ENCODE measurements at places on chromosomes 12 and 14.

DNA sequence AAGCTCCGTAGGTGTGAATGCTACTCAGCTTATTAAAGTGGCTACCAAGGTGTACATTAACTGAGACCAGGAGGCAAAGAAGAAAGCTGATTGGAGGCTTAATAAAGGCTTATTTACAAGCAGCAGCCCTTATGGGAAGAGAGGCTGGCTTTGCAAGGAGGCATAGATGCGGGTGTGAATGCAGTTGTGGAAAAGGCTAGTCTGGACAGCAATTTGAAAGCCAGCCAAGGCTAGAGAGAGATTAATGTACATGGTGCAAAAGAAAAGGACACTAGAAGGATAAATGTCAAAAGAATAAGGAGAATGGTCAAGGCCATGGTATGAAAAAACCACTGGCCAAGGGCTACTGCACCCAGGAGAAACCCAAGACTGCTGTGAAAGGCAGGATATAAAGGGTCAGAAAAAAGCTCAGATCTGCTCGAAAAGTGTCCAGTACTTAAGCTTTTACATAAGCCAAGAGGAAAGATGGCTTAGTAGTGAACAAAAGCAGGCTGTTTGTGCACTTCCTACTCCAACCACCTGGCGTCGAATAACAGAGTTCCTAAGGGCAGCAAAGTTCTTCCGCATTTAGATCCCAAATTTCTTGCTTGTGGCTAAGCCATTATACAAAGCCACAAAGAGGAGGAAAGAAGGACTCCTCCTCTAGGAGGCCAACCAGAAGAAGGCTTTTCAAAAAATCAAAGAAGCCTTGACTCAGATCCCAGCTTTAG, 24.0 kb downstream of the KLRK1 start:
- DNase-seq: peak; percentile 25

- DNase-seq: no peak
These were observed 905 bp downstream of the CISTR start for GRCh38 chr12:53750812-53751335.

DNA sequence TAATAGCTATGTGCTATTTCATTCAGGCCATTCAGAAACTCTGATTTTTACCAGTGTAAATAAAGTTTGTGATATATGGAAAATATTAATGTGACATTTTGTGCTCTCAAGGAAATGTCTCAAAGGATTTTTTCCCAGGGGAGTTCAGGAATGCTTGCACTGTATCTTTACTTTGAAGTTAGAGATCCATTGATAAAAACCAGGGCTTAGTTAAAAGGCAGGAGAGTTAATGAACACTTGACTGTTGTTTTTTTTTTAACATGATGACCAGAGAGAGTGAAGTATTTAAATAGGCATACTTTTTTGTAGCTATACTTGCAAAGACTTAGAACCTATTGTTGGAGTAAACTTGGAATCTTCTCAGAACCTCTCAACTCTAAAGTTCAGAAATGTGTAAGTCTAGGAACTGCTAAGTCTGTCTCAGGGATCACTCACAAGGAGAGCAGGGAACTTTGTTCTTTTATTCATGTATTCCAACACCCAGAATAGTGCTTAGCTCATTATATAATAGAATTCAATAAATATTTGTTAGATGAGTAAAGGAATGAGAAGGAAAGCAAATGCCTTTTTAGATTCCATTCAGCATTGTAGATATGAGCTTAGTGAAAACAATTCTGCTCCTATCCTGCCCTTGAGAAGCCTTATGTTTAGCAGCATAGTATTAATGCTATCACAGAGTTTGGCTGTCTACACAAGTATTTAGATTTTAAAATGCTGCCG, 117.5 kb downstream of the DAAM1 start:
- DNase-seq: no peak

DNA sequence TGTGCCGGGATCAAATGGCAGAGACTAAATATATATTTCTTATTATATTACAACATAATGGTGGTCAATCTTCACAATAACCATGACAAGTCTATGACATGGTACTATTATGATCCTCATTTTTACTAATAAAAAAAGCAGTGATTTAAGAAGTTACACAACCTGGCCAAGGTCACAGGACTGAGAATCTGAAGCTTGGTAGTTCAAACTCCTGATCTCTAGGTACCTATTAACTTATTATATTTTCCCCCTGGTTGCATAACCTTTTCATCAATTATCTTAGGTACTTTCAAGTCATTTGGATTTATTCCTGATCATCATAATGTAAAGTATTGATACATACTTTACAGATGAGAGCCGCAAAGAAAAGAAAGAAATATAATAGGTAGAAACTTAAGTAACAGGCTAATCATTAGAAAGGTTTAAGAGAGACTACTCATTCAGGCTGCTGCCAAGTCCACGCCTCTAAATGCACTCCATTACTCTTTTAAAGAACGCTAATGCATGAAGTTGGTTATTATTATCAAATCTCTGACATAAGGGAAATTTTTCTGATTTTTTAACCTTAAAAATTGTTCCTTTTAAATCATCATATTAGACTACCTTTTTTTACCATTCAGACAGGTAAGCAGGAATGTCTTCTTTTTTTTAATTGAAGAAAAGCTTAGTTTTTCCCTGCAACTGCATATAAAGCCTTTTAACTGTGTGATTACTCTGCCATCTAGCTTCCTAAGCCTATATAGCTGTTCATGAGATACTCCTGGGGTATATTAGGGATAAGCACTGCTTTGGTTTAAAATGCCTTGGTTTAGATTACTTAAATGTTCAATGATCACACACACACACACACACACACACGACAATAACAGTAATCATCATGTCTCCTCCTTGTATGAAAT, 35.6 kb downstream of the RPS29 start:
- peak; percentile 21 for DNase-seq

DNA sequence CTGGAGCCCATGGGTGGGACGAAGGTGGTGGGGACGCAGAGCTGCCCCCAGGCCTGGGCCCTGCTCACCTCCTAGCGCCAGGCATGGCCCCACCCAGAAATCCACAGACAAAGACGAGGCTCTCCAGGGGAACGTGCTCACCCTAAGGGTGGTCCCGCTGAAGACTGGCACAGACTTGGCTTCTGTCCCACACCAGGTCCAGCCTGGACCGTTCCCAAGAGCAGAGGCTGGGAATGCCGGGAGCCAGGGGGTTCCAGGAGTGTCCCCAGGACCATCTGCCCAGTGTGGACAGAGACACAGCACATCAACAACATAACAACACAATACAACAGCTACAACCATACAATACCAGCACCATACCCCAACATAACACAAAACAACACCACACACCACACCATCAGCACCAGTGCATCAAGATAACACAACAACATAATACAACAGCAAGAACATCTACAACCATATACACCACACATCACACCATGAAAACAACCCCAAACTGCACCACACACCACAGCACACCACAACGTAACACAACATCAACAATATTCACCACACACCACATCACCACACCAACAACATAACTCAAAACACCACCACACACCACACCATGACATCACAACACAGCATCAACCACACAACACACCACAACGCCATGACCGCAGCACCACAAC, 329.6 kb downstream of the ADGRD1 start:
- DNase-seq: no peak

DNA sequence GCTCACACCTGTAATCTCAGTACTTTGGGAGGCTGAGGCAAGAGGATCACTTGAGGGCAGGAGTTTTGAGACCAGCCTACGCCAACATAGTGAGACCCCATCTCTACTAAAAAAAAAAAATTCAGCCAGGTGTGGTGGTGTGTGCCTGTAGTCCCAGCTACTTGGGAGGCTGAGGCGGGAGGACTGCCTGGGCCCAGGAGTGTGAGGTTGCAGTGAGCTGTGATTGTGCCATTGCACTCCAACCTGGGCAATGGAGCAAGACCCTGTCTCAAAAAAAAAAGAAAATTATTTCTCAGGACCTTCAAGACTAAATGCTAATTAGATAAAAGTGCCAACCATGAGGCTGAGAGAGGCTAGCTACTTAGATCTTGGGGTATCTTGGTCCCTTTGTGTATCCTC, 23.5 kb downstream of the OTUB2 start:
- DNase-seq: no peak

GRCh38 chr12:82955043-82955442, 268.3 kb downstream of the TMTC2 start:
- no peak for DNase-seq

DNA sequence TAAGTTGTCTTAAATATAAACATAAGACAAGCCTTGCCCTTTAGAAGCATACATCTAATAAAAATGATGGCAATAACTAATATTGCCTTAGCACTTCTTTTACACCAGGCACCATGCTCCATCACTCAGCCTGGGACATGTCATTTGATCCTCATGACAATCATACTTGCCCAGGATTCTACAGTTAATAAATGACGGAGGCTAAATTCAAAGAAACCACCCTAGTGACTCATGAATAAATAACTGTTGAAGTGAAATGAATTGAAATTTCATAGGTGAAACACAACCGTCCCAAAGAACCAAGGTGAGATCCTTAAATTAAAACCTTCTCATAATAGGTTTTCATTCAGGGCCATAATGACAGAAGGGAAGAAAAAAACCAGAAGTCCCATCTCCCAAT, 89.5 kb downstream of the GRIN2B start:
- no peak for DNase-seq

DNA sequence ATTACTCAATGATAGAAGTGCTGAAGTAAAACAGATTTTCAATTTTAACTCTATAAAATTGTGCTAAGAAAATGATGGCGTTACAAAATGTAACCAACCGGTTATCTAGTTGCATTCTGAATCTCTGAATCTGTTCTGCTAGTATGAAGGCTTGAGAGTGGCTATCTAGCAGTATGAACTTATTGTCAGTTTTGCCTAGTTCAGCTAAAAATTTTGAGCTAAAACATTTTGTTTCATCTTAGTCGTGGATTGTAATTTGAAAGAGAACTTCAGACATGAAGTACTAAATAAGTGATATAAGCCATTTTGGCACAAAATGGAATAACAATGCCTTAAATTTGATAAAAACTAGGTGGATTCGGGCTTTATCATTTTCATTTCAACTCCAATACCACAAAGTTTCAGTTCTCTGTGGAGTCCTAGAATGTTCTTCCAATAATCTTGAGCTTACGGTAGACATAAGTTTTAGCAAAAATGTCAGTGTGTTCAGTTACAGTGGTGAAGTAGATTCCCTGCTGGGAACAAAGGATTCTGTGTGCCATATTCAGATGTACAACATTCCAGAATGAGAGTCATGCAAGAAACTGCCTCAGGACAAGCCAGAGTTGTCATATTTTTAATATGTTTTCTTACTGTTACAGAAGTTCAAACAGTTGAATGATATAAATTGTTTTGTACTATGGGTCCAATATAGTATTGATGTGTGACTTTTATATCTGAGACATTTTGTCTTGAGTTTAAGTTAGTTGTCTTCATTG, 28.1 kb downstream of the ATP6V1D start:
- DNase-seq: peak; percentile 71

- no peak for DNase-seq
These were observed 249.0 kb downstream of the AACS start for GRCh38 chr12:125314051-125314755.

- no peak for DNase-seq
These were observed 38.7 kb upstream of the SGPP1 start for GRCh38 chr14:63766611-63767010.

- no peak for DNase-seq
These were observed 106.4 kb downstream of the PRKD1 start for GRCh38 chr14:29821242-29821641.

GRCh38 chr12:19683178-19683927, 244.1 kb downstream of the AEBP2 start:
- DNase-seq: no peak

GRCh38 chr14:102314242-102315011, 5.1 kb upstream of the ZNF839 start:
- DNase-seq: peak; percentile 70

GRCh38 chr12:7905071-7905470, 30.9 kb downstream of the SLC2A3 start:
- no peak for DNase-seq

GRCh38 chr14:72699852-72700257, 194.0 kb downstream of the DPF3 start:
- peak; percentile 16 for DNase-seq

DNA sequence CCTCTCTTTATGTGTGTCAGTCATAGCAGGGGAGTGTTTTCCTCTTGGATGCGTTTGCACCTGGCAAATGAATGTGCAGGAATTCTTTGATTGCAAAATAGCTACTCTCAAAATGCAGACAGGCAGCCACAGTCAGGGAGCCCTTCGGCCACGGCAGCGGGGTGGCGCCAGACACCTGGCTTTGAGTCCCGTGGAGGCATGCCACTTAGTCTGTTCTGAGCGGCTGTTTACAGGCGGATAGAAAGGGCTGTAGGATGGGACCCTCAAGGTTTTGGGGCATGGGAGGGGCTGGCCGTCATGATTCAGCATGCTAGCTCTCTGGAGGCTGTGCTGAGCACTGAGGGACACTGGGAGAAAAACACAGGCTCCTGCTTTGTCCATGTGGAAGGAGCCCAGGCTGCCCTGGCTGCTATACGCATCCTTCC, 117.1 kb downstream of the SLC25A47 start:
- DNase-seq: peak; percentile 79

- DNase-seq: no peak
These were observed 5.6 kb upstream of the MYL6B start for GRCh38 chr12:56146492-56147460.

GRCh38 chr12:45089411-45090075, 38.6 kb upstream of the DBX2 start:
- DNase-seq: no peak

DNA sequence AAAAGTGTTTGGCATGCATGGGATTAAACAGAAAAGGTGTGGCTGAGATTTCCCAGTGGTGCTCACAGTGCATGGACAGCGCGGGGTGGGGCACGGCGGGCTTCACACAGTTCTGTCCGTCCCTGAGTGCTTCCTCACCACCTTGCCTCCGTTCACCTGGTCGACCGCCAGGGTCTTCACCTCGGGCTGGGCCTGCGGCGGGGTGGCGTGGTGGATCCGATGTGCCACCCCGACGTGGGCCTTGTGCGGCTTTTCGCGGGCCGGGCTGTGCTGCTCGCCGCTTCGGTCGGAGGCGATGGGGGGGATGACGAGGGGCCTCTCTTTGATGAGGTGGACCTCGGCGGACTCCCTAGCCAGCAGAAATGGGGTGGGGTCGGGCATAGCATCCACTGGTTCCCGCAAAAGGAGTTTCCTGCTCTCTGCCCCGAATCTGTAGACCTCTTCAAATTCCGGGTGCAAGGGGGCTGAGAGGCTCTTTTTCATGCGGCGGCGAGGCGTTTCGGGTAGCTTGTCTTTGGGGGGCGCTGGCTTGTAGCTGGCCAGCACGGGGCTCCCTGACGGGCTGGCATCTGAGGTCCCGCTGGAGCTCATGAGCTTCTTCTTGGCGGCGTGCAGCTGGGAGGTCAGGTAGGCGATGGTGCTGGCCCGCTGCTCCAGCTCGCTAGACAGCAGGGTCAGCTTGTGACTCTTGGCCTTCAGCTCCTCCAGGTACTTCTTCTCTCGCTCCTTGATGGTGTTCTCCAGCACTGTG, 35.5 kb downstream of the CCDC92 start:
- DNase-seq: no peak
